ENCODE measurements at places on chromosomes 2 and 18.

- no peak for DNase-seq
Observed at GRCh38 chr2:45237850-45238542, 228.7 kb upstream of the SIX2 start.

DNA sequence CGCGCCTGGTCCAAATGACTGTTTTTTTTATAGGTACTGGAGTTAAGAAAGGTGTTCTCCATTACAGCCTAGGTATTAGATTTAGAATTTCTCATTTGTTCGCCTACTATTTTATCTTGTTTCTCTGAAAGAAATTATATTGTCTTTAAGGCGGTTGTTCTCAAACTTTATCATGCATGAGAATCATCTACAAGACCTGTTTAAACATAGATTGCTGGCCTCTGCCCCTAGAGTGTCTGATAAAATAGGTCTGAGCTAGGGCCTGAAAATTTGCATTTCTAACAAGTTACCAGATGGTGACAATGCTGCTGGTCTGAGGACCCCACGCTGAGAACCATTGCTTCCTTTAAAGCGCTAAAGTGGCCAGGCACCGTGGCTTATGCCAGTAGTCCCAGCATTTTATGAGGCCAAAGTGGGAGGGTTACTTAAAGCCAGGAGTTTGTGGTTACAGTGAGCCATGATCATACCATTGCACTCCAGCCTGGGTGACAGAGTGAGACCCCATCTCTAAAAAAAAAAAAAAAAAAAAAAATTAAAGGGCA is 34.0 kb upstream of the RNF138 start:
- DNase-seq = no peak

DNA sequence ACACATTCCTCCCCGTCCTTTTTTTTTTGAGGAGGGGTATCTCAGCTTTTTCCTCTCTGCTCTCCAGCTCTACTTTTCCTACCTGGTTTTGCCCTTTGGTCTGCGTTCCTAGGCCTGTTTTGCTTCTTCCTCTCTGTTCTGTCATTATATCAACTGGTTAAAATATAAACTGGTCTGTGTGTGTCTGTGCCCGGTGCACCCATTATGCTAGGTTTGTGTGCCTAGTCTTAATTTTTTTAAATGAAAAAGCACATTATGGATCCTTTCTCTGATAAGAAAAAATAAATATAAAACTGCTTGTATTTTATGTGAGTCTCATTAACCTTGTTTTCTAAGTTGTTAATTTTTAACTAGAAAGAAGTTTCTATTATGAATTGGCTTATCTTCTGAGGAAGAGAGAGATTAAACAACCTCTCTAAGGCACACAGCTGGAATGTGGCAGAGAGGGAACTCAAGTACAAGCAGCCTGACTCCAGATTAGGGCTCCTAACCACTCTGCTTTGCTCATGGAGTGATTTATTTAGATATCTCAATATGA is 17.4 kb downstream of the SLC38A11 start:
- no peak for DNase-seq

DNA sequence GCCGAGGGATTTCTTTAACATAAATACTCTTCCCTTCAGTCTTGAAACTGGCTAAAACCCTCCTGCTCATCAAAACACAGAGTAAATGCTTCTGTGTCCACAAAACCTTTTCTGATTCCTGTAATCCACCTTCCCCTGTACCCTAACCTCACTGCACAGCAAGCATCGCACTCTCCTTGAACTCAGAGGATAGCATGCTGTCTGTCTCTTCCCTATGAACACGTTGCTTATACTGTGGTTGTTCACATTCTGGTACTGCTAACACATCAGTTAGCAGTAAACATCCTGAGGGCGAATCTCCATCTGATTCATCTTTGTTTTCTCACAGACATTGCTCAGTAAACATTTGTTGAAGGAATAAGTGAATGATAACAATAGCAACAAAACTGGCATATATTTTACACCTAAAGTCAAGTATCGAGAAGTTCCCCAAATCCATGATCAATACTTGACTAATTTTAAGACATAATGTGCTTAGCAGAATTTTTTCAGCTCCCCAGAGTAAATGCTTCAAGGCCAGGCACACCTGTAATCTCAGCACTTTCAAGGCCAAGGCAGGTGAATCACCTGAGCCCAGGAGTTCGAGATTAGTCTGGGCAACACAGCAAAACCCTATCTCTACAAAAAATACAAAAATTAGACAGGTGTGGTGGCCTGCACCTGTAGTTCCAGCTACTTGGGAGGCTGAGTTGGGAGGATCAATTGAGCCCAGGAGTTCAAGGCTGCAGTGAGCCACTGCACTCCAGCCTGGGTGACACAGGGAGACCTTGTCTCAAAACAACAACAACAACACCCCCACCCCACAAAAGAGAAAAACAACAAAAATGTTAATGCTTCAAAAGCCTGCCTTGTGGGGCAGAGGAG is 45.6 kb upstream of the LPIN2 start:
- no peak for DNase-seq

- DNase-seq = no peak
Observed at GRCh38 chr2:219332542-219332941, at the start of gene RESP18. RESP18 (minus strand) TSS chr2:219332744.

- DNase-seq = no peak
Observed at GRCh38 chr2:10373931-10374330, 71.2 kb downstream of the HPCAL1 start.
